Spleen (tissue), 13 donors: ENCODE measurements at places on chromosomes 11 and 22.
A peak's percentile ranks its signal among the peaks of the same experiment; 100 is the strongest.

GRCh38 chr22:30129636-30130035, 49.4 kb downstream of the HORMAD2 start:
- no peak for DNase-seq

- no peak for DNase-seq
Observed at GRCh38 chr11:35579557-35580396, 38.5 kb upstream of the FJX1 start.

DNA sequence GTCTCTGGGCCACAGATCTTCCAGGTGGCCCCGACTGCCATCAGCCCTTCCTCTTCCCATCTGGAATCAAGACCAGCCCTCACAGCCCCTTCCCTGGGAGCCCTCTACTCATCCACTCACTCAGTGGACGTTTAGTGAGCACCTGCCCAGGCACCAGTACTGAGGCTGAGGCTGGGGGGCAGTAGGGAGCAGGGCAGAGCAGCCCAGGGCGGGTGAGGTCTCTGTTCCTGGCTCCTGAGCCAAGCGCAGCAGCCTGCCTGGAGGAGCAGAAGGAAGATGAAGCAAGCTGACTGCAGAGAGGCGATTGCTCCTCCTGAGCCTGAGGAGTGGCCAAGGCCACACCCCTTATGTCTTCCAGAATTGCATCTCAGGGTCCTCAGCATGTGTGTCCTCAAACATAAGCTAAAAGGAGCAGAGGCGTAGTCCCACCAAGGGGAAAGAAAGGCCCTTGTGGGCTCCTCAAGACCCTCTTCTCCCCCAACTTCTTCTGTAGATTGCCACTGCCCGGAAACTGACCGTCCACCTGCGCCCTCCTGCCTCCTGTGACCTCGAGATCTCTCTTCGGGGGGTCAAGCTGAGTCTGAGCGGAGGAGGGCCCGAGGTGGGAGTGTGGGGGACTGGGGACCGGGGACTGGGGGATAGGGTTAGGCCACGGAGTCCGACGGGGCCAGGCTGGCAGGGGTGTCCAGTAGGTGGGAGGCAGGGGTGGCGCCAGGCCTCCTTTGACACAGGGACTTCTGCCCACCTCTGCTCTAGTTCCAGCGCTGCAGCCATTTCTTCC, 5.8 kb downstream of the MAPK8IP2 start:
- DNase-seq: peak; percentile 36

- DNase-seq: no peak
Observed at GRCh38 chr11:47977623-47978022, 2.7 kb upstream of the PTPRJ start.

DNA sequence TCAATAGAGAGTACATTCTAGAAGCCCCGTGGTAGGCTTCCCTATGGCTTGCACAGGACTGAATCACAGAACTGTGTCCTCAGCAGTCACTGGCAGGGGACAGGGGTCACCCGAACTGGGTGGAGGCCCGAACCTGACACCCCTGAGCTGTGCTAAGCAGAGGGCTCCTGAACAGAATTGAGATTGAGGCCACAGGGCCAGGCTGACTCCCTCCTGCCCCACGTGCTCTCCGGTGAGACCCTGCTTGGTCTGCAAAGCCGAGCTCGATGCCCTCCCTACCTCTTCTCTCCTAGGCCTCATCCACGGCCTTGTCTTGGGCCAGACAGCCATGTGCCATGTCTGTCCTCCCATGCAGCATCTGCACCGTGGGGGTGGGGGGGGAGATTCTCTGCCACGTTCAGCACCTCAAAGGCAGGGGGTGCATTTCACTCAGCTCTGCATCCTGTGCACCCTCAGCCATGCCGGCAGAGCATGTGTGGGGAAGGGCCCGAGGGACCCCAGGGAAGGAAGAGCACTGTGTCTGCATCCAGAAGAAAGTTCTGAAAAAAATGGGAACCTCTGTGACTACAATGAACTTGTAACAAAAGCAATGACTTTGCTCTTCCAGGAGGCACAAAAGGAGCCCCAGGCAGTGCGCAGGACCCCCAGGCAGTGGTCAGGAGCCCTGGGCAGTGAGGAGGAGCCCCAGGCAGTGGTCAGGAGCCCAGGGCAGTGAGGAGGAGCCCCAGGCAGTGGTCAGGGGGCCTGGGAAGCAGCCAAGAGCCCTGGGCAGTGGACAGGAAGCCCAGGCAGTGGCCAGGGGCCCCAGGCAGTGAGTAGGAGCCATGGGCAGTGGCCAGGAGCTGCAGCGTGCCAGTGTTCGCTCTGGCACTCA, 76.7 kb upstream of the SEPTIN5 start:
- DNase-seq: no peak

GRCh38 chr11:9982127-9982795, 311.8 kb downstream of the SBF2 start:
- DNase-seq: no peak

- no peak for DNase-seq
Observed at GRCh38 chr11:69239641-69240040, 54.3 kb upstream of the MYEOV start.
